ENCODE measurements at places on chromosomes 11 and 22. TPM values are rescaled to one million over a fixed set of nuclear protein-coding genes. Genes with fewer than 3 reads are reported as not detected.
A peak's percentile ranks its signal among the peaks of the same experiment; 100 is the strongest.

FAM76B gene
- total RNA-seq = 46.8 TPM

TPBGL gene
- total RNA-seq = 0.20 TPM

THOC5 gene
- total RNA-seq = 63.9 TPM

LYVE1 gene
- total RNA-seq = not detected

PIK3IP1 gene
- 10.7 TPM for total RNA-seq

SCN4B gene
- 0.41 TPM for total RNA-seq

DNA sequence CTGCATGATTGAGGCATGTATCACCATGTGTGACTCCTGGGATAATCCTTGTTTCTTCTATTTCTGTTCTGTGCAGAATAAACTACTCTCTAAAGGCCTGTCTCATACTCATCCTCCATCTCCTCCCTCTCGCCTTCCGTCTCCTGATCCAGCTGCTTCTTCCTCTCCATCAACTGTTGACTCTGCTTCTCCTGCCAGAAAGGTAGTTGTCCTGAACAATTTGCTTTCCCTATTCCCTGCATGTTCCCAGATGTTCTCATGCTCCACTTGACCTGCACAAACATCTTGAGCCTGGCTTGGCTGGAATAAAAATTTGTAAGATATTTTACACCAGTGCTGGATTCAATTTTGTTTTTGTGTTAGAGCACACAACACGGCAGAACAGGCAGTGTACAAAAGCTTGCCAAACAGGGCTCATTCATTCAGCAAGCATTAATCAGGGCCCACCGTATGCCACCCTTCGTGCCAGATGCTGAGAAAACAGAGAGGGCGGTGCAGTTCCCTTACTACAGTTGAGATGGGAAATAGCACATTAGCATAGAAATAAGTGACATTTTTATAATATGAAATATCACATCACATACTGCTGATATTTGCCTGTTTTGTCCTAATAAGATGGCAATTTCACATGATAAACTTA lies 133.3 kb upstream of the PARVA start:
- no peak for DNase-seq

- DNase-seq = no peak
These were observed 19.0 kb upstream of the CECR2 start for GRCh38 chr22:17350292-17350691.

- peak; percentile 69 for DNase-seq
These were observed 66.5 kb upstream of the CLMP start for GRCh38 chr11:123261345-123262106.

DNA sequence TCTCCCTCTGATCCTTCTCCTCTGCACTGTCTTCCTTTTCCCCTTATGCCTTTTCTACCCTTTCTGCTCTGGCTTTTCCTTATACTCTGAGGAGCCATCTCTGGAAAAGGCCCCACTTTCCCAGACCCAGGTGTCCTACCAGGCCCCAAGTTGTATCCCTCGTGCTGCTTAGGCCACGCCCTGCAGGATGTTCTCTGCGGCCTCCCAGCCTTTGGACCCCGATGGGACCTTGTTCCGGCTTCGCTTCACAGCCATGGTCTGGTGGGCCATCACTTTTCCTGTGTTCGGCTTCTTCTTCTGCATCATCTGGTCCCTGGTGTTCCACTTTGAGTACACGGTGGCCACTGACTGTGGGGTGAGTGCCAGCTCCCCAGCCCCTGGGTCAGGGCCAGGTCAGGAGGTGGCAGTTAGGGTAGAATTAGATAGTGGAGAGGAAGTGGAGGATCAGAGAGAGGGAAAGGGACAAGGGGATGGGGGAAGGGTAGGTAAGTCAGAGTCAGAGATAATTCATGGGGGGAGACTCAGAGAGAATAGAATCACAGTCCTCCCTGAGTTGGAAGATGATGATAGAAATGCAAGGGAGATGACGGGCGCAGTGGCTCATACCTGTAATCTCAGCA lies 8.9 kb downstream of the PGAP2 start:
- DNase-seq = no peak

GRCh38 chr22:44586999-44587736 lies 89.1 kb upstream of the RTL6 start:
- DNase-seq = peak; percentile 16

DNA sequence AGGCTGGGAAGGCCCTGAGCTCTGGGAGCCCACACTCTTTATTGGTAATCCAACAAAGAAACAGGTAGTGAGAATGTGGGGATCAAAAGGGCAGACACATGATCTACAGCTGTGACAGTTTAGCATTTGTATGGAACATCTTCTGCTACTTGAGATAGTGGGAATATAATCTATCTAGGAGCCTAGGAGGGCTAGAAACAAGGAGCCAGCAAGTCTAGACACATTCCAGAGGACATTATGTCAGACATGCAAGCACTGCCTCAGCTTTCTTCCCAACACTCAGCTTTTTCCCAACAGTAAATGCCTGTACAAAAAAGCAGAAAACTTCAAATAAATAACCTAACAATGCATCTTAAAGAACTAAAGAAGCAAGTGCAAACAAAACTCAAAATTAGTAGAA lies 1150.6 kb upstream of the RAG2 start:
- no peak for DNase-seq

DNA sequence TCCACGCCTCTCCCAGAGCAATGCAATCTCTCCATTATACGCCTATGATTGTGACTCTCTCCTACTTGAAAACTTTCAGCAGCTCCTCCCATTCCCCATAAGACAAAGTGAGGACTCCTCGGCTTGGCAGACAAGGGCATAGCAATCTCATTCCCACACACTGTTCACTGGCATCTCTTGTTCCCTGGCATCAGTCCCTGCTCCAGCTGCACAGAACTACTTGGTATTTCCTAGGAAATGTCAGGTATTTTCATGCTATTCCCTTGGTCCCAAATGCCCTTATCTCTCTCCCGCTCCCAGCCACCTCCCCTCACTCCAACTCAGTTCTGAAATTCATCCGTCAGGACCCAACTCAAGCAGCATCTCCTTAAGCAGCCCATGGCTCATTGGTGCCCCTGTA lies 28.4 kb downstream of the TMPRSS5 start:
- DNase-seq = no peak

DNA sequence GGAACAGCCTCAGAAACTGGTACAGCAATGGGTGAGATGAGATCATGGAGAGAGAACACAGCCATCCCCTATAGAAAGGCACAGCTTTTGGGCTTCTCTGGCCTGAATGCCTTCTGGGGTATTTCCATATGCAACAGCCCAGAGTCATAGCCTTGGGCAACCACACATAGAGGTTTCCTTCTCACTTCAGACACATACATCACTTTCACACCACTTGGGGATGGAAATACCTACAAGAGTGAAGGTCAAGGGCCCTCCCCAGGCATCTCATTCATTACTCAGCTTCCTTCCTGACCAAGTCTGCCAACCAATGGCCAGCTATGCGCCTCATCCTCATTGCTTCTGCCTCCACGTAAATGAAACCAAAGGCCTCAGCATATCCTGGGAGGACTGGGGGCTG lies 17.7 kb upstream of the OLFML1 start:
- peak; percentile 21 for DNase-seq

DNA sequence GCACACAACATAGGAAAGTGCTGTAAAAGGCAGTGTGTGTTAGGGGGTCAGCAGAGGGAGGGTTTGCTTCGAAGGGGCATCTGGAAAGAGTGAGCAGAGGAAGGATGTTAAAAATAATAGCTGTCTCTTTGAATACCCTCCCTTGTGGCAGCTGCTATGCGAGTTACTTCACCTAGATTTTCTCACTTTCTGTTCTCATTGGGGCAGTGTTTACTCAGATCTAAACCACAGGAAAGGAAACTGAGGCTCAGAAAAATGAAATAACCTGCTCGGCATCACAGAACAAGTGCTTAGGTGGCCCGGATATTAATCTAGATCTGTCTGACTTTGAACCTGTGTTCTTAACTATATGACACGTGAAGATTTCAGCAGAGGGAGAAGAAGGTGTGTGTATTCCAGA lies 125.3 kb downstream of the C11orf91 start:
- DNase-seq = no peak

GRCh38 chr22:40498420-40499208 lies 128.2 kb downstream of the SGSM3 start:
- no peak for DNase-seq

- no peak for DNase-seq
These were observed 87.6 kb upstream of the SEPTIN5 start for GRCh38 chr22:19626666-19627065.

DNA sequence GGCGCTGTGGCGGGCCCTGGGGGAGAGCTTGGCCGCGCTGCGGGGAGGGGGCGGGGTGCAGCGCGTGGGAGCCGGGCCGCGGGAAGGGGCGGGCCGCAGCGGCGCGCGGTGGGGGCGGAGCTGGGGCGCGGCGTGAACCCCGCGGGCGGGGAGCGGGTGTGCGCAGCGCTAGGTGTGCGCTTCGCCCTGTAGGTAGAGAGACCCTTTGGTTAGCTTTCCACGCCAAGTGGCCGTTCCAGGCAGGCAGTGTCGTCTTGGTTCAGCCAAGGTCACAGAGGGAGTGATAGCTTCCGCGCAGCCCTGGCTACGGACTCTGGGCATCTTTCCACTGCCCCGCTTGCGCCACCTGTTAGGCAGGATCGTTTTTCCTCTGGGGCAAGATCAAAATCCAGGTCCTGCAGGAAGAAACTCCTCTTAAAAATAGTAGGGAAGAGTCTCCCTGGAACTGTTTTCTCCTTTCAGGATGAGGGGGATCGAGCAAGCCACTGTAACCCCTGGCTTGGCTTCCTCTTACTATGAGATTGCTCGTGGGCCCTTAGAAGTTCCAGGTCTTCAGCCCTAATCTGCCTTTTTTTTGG lies 434 bp downstream of the BANF1 start:
- DNase-seq = peak; percentile 80

DNA sequence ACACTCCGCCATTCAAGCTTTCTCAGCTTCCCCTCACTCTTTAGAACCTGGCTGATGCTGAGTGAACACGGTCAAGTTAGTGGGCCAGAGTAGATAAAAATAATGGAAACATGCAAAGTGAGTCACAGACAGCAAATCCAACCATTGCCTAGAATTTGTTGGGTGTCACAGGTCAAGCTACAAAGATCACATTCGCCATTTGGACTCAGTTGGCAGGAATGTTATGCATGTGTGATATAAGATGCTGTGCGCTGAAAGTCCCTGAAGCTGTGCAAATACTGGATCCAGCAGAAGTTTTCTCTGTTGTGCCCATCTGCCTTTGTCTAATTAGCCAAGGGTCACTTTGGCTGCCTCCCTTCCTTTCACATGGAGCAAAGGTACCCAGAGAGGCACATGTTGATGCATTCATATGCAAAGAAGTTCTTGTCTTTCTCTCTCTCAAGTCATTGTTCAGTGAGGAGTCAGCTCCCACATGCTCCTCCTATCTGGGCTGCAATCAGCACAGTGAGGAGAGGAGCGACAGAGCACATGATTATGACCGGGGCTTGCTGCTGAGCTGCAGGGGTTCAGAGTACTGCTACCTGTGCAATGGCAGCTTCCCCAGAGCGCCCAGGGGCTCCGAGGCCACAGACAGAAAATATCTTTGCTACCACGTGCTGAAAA lies 39.7 kb downstream of the FLI1 start:
- no peak for DNase-seq
